ENCODE measurements at places on chromosomes 5 and 9.
A peak's percentile ranks its signal among the peaks of the same experiment; 100 is the strongest.

GRCh38 chr5:171661143-171661542 lies 124.5 kb upstream of the SMIM23 start:
- DNase-seq: no peak

- DNase-seq: no peak
Observed at GRCh38 chr5:43674536-43674935, 71.6 kb downstream of the NNT start.

DNA sequence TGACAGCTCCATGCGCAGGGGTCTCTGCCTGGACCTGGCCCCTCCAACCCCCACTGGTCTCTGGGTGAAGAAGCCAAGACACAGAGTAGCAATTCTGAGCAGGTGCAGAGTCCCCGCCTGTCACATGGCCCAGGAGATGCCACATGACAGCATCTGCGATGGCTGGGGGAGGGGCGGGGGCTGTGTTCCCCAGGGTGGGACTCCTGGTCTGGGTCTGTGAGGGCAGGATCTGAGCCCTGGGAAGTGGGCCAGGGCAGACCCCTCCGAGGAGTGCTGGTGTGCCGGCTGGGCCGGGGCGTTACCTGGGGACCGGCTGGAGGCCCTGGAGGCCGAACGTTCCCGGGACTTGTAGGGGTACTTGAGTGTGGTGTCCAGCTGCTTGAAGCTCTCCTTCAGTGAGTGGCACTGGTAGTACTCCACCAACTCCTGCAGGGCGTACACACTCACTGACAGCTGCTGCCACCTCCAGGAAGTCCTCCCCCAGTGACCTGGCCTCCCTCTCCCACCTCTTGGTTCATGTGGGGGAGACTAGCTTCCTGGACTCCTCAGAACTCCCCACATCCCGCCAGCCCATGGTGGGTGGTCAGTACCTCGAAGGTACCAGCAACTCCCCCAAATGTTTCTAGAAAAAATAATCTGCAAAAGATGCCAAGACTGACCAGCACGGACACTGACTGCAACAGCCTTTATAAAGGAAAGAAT lies 32.1 kb upstream of the SARDH start:
- no peak for DNase-seq

DNA sequence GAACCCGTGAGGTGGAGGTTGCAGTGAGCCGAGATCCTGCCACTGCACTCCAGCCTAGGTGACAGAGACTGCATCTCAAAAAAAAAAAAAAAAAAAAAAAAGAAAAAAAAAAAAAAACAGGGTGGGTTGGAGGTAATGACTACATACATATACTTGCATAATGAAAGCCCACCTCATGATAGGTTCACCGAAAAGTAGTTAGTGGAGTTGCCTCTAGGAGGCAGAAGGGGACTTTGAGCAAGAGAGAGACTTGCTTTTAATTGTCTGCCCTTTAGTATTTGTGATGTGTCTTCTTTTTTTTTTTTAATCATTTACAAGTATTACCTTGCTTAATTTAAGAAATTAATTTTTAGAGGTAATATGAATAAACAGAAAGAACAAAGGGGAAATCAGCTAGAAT lies 99.8 kb downstream of the PPARGC1B start:
- no peak for DNase-seq

DNA sequence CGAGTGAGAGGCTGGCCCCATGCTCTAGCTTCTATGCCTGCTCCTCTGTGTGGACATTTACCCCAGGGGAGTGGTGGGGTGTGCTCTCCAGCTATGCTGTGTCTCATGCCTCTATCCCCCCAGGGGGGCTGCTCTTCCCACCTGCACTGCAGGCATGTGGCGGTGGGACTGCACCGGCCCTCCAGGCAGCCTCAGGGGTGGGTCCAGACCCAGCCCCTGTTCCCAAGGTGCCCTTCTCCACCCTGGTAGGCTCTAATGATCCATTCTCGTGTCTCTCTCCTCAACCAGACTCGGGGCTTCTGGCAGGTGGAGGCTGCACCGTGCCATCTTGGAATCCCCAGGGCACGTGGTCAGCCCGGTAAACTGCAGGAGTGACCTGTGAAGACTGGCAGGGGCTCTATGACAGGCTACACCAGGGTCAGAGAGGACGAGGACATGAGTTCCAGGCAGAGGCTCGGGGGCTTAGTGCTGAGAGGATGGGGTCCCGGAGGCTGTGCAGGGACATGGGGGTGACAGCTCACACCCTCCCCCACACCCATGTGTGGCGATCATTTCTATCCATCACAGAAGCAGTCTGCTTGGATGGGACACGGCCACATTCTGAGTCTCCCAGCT lies 22.7 kb upstream of the COL5A1 start:
- DNase-seq: no peak

DNA sequence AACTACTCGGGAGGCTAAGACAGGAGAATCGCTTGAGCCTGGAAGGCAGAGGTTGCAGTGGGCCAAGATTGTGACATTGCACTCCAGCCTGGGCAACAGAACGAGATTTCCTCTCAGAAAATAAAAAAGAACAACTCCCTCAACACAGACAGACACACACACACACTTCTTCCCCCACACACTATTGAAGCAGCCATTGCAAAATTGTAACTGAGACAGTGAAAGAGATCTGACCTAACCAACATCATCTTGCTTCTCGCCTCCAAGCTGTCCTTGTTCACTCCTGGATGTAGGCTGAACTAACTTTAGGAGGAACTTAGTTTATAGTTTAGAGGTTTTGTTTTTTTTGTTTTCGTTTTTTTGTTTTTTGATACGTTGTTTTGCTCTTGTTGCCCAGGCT lies 13.0 kb upstream of the PLIN2 start:
- DNase-seq: peak; percentile 89

- DNase-seq: no peak
Observed at GRCh38 chr9:70442328-70442848, 27.9 kb upstream of the KLF9 start.
